IPS-NIHi11 (cell line): ENCODE measurements at places on chromosomes 4 and X.

DNA sequence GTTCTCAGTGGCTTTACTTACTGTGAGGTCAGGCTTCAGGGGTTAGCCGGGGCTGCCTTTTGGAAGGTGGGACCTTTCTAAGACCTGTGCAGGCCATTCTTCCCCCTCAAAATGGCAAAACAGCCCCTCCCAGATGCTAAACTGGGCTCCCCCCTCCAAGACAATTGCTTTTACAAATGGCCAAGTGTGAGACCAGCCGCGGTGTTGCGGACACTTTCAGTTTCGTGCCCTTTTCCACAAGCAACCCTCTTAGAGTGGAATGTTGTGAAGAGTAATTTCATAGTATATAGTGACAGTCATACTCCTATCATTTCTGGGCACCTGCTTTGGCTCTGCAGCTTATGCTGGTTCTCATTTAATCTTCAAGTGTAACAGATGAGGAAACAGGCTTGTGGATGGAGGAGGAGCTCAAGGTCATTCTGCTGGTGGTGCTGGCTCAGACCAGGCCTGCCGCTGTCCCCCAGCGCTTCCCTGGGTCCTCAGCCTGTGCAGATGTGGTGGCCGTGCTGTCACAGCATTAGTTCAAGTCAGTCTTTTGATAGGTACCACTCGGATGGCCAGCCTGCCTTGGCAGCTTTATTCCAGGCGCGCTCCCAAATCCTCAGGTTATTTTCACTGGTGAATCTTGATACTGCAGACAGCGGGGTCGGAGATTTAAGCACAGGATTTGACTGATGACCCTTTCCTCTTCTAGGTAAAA lies 55.0 kb upstream of the TADA2B start:
- DNase-seq, result no peak

DNA sequence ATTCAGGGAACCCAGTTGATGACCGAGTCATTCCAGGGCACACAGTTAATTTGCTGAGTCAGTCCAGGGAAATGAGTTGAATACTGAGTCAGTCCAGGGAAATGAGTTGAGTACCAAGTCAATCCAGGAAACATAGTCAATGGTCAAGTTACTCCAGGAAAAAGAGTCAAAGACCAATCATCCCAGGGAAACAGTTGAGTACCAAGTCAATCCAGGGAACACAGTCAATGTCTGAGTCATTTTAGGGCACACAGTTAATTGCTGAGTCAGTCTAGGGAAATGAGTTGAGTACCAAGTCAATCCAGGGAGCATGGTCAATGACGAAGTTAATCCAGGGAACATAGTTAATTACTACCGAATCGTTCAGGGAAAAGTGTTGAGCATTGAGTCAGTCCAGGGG lies 754.4 kb downstream of the NLGN4X start:
- DNase-seq, result no peak

GRCh38 chr4:139443661-139444060 lies 10.3 kb upstream of the RAB33B start:
- no peak for DNase-seq

GRCh38 chr4:140976768-140977167 lies 156.5 kb downstream of the RNF150 start:
- no peak for DNase-seq
